ENCODE measurements at places on chromosomes 1 and 21.
A peak's percentile ranks its signal among the peaks of the same experiment; 100 is the strongest.

DNA sequence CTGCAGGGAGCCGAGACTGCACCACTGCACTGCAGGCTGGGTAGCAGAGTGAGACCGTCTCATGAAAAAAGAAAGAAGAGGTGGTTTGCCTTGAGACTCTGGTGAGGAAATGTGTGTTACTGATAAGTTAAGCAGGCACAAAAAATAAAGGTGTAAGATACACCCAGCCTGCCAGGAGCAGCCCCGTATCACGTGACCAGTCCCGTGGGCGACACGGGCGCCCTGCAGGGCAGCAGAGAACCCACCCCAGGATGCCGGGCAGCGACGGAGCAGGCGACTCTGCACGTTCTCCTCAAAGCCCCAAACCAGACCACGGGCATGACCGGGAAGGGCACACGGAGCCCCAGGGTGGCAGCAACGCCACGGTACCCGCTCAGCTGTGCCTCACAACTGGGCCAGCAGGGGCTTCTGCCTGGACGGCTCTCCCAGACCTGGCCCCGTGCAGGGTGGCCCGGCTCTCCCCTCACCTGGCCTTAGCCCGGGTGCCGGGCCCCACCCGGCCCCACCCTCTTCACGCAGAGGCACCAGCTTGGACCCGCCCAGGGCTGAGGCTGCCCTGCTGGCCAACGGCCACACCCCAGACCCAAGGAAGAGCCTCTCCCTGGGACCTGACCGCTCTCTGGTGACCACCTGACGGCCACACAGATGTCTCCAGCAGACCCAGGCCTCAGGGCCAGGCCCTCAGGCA is 8.1 kb upstream of the TNFRSF4 start:
- no peak for DNase-seq

GRCh38 chr1:228528612-228529011 is 41.4 kb downstream of the RNF187 start:
- DNase-seq = no peak

- peak; percentile 86 for DNase-seq
These were observed 21.8 kb downstream of the MMEL1 start for GRCh38 chr1:2611031-2611501.

- DNase-seq = no peak
These were observed 15.0 kb upstream of the FCAMR start for GRCh38 chr1:206985162-206985749.

GRCh38 chr1:169108223-169108622 is 1.7 kb downstream of the ATP1B1 start:
- no peak for DNase-seq

DNA sequence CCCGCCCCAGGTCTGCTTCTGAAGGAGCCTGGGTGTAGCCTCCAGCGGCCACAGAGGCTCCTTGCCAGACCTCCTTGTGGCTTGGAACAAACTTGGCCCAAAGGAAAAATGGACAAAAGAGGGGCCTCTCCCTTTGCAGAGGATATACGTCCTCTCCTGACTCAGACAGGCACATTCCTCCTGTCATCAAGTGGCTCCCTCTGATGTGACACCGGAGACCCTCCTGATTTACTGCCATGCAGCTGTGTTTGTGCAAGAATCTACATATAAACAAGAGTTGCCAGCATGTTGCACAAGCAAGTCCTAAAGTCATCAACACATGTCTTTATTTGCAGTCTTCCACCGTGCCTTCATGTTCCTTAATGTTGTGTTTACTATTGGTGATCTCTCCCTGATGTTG is 54.1 kb upstream of the F3 start:
- peak; percentile 28 for DNase-seq

- DNase-seq = no peak
These were observed 250.0 kb downstream of the GRIK3 start for GRCh38 chr1:36784147-36784859.

- no peak for DNase-seq
These were observed 3.0 kb upstream of the RGS4 start for GRCh38 chr1:163066168-163066567.

DNA sequence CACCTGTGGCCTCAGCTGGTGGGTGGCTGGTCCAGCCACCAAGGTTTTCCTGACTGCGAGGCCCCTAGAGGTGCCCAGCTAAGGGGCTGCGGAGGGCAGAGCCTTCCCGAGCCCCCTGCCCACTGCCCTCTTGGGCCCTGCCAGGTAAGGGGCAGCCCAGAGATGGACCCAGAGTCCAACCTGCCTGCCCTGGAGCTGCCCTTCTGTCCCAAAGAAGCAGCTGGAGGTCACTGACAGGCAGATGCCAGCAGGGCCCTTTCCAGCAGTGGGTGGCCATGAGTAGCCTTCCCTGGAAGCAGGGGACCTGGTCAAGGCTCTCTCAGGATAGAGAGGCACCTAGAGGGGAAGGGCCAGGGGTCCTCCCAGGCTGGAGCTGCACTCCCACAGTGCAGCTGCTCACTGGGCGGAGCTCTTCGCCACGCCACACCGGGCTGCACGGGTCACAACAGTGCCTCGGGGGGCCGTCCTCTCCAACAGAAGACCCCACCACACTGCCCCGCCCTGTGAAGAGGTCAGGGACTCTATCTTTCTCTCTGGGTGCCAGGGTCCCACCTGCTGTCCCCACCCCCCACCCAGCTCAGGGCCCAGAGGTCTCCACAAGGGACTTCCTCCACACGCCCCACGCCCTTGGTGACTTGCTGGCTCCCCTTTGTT is 10.9 kb upstream of the GNB1 start:
- DNase-seq = no peak

DNA sequence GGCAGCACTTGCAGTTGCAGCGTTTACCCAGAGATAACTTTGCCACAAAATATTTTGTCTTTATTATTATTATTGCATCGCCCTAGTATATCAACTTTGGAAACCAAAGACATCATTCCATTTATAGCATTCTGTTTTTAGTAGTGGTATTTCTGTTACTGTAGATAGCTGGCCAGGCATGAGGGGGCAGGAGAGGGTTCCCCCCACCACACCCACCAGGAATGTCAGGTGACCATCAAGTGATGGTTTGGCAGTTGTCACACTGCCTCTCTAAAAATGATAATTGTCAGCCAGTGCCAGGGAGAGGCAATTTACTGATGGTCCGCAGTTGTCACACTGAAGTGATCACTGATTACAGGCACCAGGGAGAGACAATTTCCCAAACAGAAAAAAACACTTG is 135.6 kb downstream of the TSEN15 start:
- no peak for DNase-seq

GRCh38 chr1:64073705-64074104 is 129.7 kb upstream of the UBE2U start:
- DNase-seq = no peak

- no peak for DNase-seq
These were observed 28.5 kb upstream of the KCNA2 start for GRCh38 chr1:110634455-110635311.

DNA sequence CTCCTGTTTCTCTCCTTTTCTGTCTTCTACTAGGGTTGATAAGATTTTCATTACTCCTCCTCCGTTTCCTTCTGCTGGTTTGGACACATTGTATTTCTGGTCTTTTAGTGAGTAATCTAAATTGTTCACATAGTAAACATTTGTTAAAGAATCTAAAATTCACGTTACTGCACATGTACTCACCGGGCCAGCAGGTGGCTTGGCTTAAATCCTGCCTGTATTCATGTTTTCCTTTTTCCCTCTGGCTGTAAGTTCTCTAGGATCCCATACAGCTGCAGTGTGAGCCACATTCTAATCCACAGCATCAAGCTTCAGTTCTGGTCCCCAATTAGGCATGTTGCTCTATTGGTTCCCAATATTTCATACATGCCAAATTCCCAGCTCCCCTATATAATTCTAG is 958.3 kb downstream of the ADGRL2 start:
- no peak for DNase-seq

DNA sequence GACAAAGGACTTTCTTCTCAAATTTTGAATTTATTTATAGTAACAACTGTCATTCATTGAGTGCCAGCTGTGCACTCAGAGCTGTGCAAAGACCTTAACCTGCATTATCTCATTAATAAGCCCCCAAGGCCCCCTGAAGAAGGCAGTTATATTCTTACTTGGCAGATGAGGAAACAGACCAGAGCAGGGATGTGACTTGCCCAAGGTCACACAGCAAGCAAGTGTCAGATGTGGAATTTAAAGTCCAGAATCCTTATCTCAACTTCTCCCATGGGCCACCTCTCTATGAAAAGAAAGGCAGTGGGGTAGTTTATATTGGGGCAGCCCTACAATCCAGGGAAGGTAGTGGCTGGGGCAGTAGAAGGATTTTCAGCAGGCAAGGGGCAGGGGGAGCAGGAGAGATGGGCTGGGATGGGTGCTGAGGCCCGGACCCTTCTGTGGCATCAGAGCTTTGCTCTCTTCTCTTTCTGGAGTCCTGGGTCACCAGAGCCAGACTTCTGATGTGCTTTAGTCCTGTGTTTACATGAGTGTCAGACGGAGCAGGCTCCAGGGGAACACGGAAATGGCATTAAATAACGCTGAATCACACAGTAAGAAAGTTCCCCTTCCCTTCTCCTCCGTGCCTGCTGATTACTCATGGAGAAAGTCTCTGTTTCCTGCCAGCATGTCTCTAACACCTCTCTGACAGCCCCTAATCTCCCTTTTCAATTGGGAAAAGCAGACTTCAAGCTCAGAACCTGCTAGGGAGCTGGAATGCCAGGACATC is 39.5 kb downstream of the EPHB2 start:
- no peak for DNase-seq

- DNase-seq = no peak
These were observed 19.8 kb downstream of the NENF start for GRCh38 chr1:212452323-212453155.

DNA sequence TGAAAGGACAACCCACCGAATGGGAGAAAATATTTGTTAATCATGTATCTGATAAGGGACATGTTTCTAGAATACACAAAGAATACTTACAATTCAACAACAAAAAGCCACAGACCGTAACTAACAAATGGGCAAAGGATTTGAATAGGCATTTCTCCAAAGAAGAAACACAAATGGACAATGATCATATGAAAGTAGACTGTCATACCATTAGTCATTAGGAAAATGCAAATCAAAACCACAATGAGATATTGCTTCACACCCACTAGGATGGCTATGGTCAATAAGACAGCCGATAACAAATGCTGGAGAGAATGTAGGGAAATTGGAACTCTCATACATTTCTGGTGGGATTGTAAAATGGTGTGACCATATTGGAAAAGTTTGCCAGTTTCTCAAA is 367.2 kb upstream of the SGIP1 start:
- no peak for DNase-seq

GRCh38 chr1:3170561-3171453 is 101.8 kb downstream of the PRDM16 start:
- peak; percentile 60 for DNase-seq

GRCh38 chr1:21220815-21221214 is 44.1 kb upstream of the EIF4G3 start:
- DNase-seq = no peak

DNA sequence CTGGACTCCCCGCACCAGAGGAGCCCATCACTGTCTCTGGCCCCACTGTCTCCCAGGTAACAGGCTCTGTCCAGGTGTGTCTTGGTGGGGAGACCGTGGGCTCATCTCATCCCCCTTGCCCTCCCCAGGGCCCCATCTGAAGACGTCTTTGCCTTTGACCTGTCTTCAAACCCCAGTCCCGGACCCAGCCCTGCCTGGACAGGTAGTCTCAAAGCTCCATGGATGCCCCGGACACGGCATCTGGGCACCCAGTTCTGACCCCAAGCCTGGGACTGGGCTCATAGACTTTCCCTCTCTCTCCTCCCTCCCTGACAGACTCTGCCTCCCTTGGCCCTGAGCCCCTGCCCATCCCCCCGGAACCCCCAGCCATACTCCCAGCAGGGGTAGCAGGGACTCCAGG is 6.3 kb upstream of the CATSPER4 start:
- DNase-seq = no peak

DNA sequence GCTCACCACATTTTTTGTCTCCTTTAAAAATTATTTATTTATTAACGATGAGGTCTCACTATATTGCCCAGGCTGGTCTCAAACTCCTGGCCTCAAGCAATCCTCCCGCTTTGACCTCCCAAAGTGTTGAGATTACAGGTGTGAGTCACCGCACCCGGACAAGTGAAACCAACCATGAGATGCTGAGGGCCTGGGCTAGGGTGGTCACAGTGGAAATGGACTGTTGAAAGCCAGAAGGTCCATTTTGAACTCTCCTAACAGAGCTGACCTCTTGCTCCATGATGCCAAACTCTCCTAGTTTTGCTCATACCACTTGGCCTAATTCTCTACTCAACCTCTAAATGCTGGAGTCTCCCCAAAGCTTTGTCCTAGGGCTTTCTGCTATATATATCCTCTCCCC is 109.1 kb downstream of the SLC45A1 start:
- no peak for DNase-seq

DNA sequence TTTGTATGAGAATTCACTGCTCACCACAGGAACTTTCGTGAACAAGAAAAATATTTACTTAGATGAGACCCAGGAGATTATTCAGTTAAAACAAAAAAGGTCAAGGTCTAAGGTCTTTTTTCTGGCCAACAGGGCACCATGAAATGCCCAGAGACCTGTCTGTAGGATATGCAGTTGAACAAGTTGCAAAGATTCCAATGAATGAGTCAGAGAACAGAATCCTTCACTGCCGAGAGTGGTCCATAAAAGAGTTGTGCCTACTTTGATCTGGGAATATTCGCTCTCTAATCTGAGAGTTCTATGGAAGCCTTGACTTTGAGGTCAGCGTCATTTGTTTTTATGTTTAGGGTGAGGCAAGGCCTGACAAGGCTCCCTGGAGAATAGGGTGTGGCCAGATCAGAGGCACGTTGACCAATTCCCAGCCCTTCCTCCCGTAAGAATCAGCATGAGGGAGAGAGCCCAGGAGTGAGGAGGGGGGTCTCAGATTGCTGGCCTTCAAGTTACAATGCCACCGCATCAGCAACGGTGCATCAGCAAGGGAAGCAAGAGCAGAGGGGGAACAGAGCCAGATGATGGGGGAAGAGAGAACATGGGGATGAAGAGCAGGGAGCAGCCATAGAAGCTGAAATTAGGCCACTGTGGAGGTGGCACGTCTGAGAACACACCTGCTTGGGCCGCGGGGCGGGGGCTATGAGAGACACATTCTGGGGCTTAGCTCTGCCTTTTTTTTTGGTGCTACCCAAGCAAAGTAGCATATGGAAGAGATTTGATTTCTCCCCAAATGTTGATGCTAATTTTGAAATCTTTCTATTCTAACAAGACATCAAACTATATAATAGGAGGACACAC is 206.4 kb upstream of the RAB4A start:
- no peak for DNase-seq

- no peak for DNase-seq
These were observed 39.8 kb upstream of the LRP8 start for GRCh38 chr1:53367503-53368313.

Measured in nephron progenitor cell (in vitro differentiated cells).